ENCODE measurements at places on chromosomes 5 and 9. TPM values are rescaled to one million over a fixed set of nuclear protein-coding genes. Genes with fewer than 3 reads are reported as not detected.

GRCh38 chr5:113524927-113525326 is 11.4 kb downstream of the YTHDC2 start:
- H3K4me1 ChIP-seq = peaks cover 29% of the 10 kb centered on the region
- peaks cover 31% of the 10 kb centered on the region for H3K36me3 ChIP-seq
- H3K27ac ChIP-seq = peak overlapping the region; percentile 60
- DNase-seq = no peak
- H3K4me3 ChIP-seq = peak overlapping the region; percentile 24
- no peaks in the 10 kb centered on the region for H3K27me3 ChIP-seq

DNA sequence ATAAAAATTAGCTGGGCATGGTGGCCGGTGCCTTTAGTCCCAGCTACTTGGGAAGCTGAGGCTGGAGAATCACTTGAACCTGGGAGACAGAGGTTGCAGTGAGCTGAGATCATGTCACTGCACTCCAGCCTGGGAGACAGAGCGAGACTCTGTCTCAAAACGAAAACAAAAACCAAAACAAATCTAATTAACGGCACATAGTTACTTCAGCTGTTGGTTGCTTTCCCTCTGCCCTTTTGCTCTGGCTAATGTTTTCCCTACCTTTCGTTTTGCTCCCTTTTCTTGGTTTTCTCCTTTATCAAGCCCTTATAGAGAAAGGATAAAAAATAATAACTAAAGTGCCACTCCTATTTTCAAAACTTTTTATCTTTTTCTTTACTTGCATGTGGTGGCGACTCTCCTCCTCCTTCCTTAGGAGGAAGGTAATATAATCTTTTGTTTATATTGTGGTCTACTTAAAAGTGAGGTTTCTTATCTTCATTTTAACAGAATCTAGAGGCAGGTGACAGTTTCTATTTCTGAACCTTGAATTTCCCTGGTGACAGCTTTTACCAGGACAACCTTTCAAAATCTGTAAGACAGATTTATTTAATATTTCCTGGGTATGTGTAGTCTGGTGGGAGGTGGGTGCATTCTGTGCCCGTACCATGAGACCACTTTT is 125.4 kb downstream of the ARHGEF28 start:
- no peak overlapping the region for H3K27ac ChIP-seq
- H3K27me3 ChIP-seq = peaks cover 46% of the 10 kb centered on the region
- peak overlapping the region; percentile 33 for H3K4me3 ChIP-seq
- no peaks in the 10 kb centered on the region for H3K36me3 ChIP-seq
- no peak for DNase-seq
- peaks cover 7% of the 10 kb centered on the region for H3K4me1 ChIP-seq

DNA sequence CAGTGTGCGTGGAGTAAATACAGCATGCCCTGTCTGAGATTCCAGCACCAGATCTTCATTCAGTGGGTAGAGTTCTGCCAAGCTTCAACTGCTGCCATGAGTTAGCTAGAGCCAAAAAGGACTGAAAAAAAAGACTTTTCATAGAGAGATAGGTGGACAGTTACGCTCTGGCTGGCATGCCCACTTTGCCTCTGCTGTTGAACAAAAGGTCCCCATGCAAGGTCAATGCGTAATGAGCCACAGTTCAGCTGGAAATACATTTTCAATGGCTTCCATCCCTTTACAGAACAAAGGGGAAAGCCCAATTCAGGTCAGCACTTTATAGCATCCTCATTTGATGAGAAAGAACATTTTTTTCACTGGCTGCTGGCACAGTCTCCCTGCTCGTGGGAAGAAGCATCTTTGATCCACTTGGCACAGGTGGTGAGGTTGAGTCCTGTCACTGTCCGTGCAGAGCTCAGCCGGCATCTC is 86.9 kb upstream of the ERCC6L2 start:
- no peak for DNase-seq
- no peaks in the 10 kb centered on the region for H3K36me3 ChIP-seq
- H3K4me3 ChIP-seq = no peak overlapping the region

DNA sequence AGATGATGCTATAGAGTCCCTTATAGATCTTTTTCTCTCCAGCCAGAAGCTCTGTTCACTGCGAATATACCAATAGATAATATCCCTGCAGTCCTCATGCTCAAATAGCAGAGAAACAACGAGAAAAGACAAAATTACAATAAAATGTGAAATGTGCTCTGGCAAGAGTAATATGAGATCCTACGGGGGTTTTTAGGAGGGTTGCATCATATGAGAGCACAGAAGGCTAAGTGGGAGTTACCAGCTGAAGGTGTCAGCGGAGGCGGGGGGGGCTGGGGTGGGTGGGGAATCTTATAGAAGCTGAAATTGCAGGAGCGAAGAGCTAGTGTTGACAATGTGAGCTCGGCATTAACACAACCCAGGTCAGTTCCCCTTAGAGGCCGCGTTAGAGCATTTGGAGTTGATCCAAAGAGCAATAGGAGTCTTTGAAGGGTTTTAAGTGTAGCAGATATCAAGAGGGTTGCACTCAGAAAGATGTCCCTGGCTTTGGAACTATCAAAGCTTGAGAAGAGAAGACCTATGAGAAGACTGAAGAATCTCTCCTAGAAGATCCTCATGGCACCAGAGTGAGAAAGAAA is 109.7 kb downstream of the BASP1 start:
- H3K27me3 ChIP-seq = no peaks in the 10 kb centered on the region
- no peak overlapping the region for H3K27ac ChIP-seq
- no peaks in the 10 kb centered on the region for H3K36me3 ChIP-seq
- no peaks in the 10 kb centered on the region for H3K4me1 ChIP-seq

DNA sequence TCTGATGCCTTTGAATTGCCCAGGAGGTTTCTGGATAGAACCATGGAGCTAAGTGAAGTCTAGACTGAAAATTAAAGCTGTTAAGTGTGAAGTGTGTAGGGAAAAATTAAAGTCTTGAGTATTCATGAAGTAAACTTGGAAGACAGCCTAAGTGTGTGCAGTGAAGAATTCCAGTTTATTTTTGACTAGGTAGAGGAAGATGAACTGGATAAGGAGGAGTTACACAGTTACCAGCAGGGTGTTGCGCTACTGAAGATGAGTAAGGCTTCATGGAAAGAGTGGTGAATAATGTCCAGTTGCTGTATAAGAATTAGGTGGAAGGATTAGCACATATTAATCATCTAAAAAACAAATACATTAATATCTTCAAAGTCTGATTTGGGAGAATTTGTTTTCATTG is 5.7 kb upstream of the CHD1 start:
- H3K36me3 ChIP-seq = peaks cover 16% of the 10 kb centered on the region
- H3K4me1 ChIP-seq = peaks cover 41% of the 10 kb centered on the region
- no peak overlapping the region for H3K4me3 ChIP-seq
- peak overlapping the region; percentile 22 for H3K27ac ChIP-seq

- H3K27ac ChIP-seq = no peak overlapping the region
- H3K4me3 ChIP-seq = no peak overlapping the region
- DNase-seq = no peak
- H3K36me3 ChIP-seq = no peaks in the 10 kb centered on the region
Observed at GRCh38 chr5:167720676-167721260, 570.7 kb upstream of the WWC1 start.

- H3K4me1 ChIP-seq = peaks cover 3% of the 10 kb centered on the region
- H3K4me3 ChIP-seq = no peak overlapping the region
- no peak for DNase-seq
- no peaks in the 10 kb centered on the region for H3K36me3 ChIP-seq
Observed at GRCh38 chr5:142446131-142446959, 121.5 kb upstream of the SPRY4 start.

- H3K4me1 ChIP-seq = no peaks in the 10 kb centered on the region
- no peak overlapping the region for H3K4me3 ChIP-seq
- no peak overlapping the region for H3K27ac ChIP-seq
- H3K36me3 ChIP-seq = no peaks in the 10 kb centered on the region
- H3K27me3 ChIP-seq = no peaks in the 10 kb centered on the region
- DNase-seq = no peak
Observed at GRCh38 chr9:81264516-81264915, 424.8 kb downstream of the TLE1 start.

DNA sequence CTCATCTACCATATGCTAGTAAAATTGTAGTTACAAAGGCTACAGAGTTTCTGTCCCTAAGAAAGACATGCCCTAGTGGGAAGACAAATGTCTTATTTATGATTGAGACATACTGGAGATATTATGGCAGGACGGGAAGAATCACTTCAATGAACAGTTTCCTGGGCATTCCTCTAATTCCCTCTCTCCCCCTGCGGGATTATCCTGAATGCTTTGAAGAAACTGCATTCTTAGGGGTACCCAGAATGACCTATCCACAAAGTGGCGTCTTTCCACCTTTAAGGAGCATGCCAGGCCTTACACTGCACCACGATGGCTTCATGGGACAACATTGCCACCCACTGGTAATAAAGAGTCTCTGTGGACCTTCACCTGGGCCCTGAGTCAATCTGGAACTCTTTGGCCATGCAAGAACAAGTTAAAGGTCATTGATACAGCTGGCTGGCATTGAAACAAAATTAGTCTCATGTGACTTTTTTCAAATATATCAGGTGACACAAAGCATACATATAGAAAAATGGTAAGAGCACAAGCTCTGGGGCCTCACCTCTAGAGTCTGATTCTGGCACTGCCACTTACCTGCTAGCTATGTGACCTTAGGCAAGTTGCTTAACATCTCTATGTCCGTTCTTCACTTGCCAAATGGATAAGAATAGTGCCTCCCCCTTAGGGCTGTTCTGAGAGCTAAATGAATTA is 32.0 kb downstream of the ANKRD55 start:
- no peaks in the 10 kb centered on the region for H3K27me3 ChIP-seq
- DNase-seq = peak; percentile 62
- H3K4me1 ChIP-seq = no peaks in the 10 kb centered on the region
- H3K27ac ChIP-seq = no peak overlapping the region
- no peak overlapping the region for H3K4me3 ChIP-seq
- no peaks in the 10 kb centered on the region for H3K36me3 ChIP-seq

DNA sequence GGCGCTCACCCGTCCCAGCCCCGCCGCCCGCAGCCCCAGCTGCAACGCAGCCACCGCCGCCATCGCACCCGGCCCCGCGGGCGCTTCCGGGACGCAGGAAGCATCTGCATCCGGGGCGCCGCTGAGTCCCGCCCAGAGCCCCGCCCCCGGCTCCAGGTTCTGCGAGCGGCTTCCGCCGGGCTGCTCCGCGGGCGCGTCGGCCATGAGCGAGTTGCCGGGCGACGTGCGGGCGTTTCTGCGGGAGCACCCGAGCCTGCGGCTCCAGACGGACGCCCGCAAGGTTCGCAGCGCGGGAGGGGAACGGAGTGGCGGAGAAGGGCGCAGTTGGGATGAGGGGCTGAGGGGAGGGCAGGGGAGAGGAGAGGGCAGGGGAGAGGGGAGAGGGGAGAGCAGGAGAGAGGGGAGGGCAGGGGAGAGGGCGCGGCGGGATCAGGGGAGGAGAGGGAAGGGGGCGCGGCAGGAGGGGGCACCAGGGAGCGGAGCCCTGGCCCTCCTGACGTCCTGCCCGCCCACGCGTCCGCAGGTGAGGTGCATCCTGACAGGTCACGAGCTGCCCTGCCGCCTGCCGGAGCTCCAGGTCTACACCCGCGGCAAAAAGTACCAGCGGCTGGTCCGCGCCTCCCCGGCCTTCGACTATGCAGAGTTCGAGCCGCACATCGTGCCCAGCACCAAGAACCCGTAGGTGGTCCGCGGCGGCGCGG is at the start of the genes SURF1 and SURF2:
TSS of gene SURF1 (minus strand) at position 97 of the 701 bp plus-strand sequence. CDS start at position 63, 34 bp downstream.
TSS of gene SURF2 (plus strand) at position 160 of the 701 bp plus-strand sequence. CDS start at position 203, 43 bp downstream.
- peaks cover 19% of the 10 kb centered on the region for H3K36me3 ChIP-seq
- peaks cover 59% of the 10 kb centered on the region for H3K4me1 ChIP-seq
- H3K27ac ChIP-seq = peak within 1 kb of the TSS; percentile 88
- H3K4me3 ChIP-seq = peak within 1 kb of the TSS; percentile 90
- peak; percentile 94 for DNase-seq

GRCh38 chr9:14198841-14199455 is 115.0 kb downstream of the NFIB start:
- H3K4me3 ChIP-seq = no peak overlapping the region
- no peak for DNase-seq
- H3K4me1 ChIP-seq = no peaks in the 10 kb centered on the region
- H3K36me3 ChIP-seq = no peaks in the 10 kb centered on the region
- no peaks in the 10 kb centered on the region for H3K27me3 ChIP-seq

DNA sequence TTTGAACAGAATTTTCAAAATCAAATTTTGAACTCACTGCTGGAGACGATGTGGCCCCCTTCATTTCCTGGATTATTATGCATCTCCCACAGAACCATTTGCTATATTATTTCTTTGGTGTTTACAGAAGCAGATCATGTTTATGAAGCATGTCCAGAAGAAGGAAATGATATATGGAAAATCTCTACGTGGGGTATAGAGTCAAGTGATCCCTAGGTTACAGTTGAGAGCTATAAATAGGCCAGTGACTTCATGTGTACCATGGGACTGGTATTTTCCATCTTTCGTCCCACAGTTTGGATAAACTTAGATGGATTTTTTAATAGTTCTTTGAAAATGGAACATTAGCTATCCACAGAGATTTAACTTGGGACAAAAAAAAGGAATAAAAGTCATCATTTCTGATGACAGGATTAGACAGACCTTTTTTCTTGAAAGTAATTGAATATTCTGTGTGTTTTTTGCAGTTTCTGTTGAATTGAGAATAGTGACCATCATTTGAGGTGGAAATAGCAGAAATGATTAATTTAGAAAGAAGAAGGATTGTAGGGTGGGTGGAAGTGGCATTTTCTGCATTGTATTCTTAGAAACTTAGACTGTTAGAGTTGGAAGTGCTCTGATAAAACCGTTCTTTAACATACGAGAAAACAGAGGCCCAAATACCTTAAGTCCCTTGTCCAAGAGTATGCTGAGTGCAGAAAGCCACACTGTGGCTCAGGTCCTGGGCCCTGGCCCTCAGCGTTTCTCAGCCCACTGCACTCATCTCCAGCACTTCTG is 136.4 kb downstream of the PIP5K1B start:
- H3K36me3 ChIP-seq = no peaks in the 10 kb centered on the region
- no peak overlapping the region for H3K27ac ChIP-seq
- peaks cover 8% of the 10 kb centered on the region for H3K27me3 ChIP-seq

DNA sequence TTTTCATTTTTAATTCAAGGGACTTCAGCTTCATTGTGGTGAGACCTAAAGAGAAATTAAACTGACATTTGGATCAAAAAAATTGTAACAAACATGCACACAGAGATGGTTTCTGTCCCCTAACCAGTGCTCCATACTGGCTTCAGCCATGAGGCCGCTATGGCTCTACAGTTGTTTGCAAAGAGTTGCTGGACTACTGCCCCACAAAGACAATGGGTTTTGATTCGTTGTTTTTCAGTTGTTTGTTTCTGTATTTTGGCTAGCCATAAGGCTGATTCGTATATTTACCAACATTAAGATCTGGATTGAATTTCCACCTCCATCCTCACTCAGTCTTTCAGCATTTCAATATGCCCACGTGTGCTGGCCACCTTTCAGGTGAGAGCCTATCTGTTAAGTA is 163.7 kb upstream of the KIF2A start:
- H3K4me1 ChIP-seq = no peaks in the 10 kb centered on the region
- DNase-seq = no peak
- H3K36me3 ChIP-seq = no peaks in the 10 kb centered on the region
- H3K27me3 ChIP-seq = peaks cover 60% of the 10 kb centered on the region
- H3K4me3 ChIP-seq = no peak overlapping the region

- no peak overlapping the region for H3K4me3 ChIP-seq
- no peaks in the 10 kb centered on the region for H3K36me3 ChIP-seq
- H3K4me1 ChIP-seq = no peaks in the 10 kb centered on the region
- no peak for DNase-seq
- peaks cover 35% of the 10 kb centered on the region for H3K27me3 ChIP-seq
Observed at GRCh38 chr9:68715181-68715456, 10.1 kb downstream of the PIP5K1B start.

- peak overlapping the region; percentile 92 for H3K4me3 ChIP-seq
- DNase-seq = no peak
- H3K36me3 ChIP-seq = peaks cover 2% of the 10 kb centered on the region
- H3K27ac ChIP-seq = no peak overlapping the region
- peaks cover 6% of the 10 kb centered on the region for H3K4me1 ChIP-seq
Observed at GRCh38 chr9:104765138-104765537, 1.2 kb downstream of the NIPSNAP3B start.

PCDHGA4 gene
- 0.20 TPM for total RNA-seq

FOXD4L4 gene
- total RNA-seq = not detected

PCDHB10 gene
- not detected for total RNA-seq

CCL28 gene
- 10.0 TPM for total RNA-seq

PCAT7 gene
- total RNA-seq = not detected

CSF1R gene
- 0.26 TPM for total RNA-seq
